ENCODE measurements at places on chromosomes 2 and 18. TPM values are rescaled to one million over a fixed set of nuclear protein-coding genes. Genes with fewer than 3 reads are reported as not detected.

DNA sequence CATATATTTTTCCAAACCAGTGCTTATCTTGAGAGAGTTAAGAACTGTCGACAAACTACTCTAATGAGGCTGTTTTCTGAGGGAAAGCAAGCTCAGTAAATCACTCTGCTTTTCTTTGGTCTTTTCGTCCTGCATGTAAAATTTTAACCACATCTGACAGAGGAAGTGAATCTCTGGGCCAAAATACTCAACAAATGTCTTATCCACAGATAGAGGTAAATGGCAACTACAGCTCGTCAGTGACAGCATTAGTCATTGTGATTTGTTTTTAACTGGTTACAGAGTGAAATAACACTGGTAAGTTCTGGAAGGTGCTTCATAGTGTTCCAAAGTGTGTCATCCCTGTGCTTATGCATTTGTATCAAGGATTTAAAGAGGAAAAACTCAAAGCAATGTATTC, 82.6 kb upstream of the SLC8A1 start:
- no peak for DNase-seq

DNA sequence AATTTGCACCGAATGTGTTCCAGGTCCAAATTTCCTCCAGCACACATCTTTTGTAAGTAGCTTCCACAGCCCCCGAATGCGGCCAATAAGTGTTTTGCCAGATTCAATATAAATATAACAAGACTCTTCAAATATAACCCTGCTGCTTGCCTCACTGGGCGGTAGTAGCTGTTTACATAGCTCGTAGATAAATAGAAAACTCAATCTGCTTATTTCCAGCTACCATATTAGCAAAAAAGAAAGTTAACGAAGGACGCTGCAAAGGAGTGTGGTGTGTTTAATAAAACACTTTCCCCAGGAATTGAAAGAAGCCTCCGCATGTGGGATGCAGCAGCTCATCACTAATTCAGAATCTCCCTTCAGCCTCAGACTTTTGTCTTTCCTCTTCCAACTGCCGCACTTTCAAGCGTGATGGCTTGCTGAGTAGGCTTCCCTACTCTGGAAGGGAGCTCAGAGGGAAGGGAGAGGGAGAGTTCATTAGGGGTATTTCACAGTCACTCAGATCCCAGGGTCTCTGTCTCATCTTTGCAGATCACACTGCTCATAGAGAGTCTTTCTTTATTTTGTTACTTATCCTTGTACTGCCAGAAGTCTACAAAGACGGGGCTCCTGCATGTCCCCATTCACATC, 367.0 kb downstream of the RND3 start:
- DNase-seq: no peak

GRCh38 chr2:239668042-239668441, 267.2 kb upstream of the HDAC4 start:
- no peak for DNase-seq

DSC2 gene
- total RNA-seq: 29.8 TPM

- DNase-seq: no peak
These were observed 298.8 kb downstream of the FIGN start for GRCh38 chr2:163436963-163437362.

ASB18 gene
- total RNA-seq: not detected

LYPD1 gene
- 4.7 TPM for total RNA-seq

KCNG3 gene
- 15.5 TPM for total RNA-seq

- peak; percentile 67 for DNase-seq
These were observed 1.7 kb downstream of the LYPD1 start for GRCh38 chr2:132668189-132668823.

NCL gene
- 944 TPM for total RNA-seq

DNA sequence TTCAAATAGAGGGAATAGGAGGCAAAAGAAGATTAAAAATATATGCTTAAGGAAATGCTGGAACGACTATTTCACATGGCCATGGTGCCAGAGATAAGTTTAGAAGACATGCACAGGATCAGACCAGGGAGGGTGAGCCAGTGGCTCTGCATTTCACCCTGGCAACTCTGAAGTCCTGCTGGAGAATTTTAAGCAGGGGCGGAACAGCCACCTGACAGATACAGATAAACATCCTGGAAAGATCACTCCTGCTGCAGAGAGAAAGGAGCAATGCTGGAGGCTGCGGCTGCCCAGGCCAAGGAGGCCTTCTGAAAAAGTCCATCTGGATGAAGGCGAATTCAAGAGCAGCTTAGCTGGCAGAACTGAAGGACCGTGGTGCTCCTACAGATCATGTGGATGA, 755.9 kb downstream of the RNF144A start:
- DNase-seq: no peak

DNA sequence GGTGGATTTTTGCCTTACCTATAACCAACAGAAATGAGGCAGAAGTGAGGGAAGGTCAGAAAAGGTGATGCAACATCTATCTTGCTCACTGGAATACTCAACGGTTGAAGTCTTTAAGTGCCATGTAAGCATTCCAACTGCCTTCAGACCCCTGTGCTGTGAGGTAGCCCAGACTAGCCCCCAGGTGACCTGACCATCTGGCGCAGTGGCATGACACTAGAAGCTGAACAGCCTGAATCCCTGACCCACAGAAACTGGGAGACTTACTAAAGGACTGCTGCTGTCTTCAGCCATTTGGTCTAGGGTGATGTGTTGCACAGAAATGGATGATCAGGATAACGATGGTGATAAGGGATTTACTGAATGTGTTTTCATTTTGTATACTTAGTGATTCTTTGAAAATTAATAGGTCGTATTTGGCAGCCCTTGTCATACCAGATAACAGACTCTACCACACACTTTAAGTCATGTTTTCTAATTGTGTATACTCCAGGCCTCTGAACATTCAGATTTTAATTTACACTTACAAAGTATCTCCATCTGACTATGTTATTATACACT, 161.5 kb downstream of the STK39 start:
- no peak for DNase-seq

GRCh38 chr2:1841903-1842791, 97.8 kb upstream of the PXDN start:
- no peak for DNase-seq

REG3A gene
- total RNA-seq: not detected

DNA sequence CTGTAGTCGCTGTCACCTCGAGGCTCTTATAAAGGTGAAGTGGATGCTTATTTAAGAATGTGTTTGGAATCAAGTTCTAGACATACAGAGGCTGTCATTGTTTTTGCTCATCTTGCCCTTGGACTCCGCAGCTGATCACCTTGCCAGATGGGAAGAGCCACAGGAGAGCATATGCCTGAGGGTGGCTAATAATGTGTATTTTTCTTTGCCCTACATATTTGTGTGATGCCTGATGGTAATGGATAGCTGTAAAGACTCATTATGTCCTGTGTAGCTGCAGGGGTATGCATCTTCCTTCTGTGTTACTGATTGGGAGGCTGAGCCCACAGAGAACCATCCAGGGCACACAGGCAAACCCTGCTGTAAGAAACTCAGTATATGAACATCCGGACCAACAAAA, 61.7 kb downstream of the PRKCE start:
- no peak for DNase-seq

ZAP70 gene
- total RNA-seq: 0.64 TPM

DNA sequence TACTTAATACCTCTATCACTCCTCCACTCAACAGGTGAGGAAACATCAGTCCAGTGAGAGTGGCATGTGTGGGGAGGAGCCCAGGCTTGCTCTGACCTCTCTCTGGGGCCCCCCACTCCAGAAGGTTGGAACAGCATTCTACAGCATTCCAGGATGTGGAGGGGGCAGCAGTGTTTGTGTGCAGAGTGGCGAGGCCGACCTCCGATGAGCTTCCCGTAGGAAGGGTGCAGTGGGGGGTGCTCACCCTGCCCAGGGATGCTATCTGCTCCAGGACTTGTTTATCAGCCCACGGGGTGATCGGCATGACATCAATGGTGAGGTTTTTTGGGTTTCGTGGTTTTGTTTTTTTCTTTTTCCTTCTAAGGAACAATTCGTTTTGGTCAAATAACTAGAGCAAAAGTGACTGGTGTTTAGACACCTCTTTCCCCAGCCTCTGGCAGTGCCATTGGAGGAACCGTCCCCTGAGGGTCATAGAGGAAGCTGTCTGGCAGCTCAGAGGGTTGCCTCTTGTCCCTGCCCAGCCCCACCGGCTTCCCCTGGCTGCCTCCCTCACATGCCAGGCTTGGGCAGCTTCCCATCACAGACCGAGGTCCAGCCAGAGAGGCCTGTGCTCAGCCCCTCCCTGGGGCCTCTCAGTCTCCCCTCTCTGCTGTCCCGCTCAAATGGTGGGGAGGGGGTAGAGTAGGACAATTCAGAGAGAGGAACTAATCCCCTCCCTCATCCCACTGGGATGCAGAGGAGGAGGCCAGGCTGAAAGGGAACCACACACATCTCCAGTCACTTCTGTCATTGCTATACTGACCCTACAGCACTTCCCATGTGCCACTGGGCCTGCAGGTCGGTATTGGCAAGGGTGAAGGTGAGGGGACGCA, 96.5 kb downstream of the ZFP36L2 start:
- DNase-seq: no peak

MC2R gene
- total RNA-seq: not detected

DNA sequence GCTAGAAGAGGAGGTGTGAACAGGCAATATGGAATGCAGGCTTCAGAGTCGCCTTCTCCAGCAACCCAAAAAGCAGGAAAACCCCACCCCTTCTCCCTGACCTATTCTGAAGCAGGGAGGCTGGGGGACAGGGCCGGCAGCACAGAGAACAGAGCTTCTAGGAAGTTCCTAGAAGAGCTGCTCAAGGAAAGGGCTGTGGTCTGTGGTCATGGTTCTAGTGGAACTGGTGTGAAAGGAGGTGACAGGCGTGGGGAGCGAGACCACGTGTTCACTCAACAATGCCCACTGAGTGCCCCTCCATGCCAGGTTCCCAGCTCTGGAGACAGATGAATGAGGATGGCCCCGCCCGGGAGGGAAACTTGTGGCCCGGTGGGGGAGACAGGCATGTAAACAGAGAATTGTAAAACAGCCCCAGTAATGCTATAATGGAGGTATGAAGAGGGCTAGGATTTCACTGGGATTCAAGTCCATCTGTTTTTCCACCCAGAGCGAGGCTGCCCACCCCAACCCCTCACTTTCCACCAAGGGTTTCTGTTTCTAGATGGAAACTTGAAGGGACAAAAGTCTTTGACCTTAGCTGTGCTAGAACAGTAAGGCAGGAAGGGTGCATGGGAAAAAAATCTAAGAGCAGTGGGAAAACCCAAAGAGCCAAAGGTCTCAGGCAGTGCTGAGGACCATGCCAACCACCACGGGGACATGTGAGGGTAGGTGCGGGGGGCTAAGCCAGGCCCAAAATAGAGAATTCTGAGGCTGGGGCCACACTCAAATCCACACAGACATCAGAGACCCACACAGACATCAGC, 71.8 kb downstream of the TNS1 start:
- no peak for DNase-seq

ZNF804A gene
- total RNA-seq: not detected

GRCh38 chr2:222305516-222306392, 7.0 kb upstream of the PAX3 start:
- DNase-seq: no peak

GRCh38 chr2:236348279-236348678, 84.1 kb upstream of the ASB18 start:
- no peak for DNase-seq

- no peak for DNase-seq
These were observed 145.0 kb downstream of the CLIP4 start for GRCh38 chr2:29260142-29260772.
